ENCODE measurements at places on chromosomes 7 and 10. TPM values are rescaled to one million over a fixed set of nuclear protein-coding genes. Genes with fewer than 3 reads are reported as not detected.

GRCh38 chr10:108905821-108906220 is 1017.5 kb downstream of the XPNPEP1 start:
- DNase-seq = no peak

DNA sequence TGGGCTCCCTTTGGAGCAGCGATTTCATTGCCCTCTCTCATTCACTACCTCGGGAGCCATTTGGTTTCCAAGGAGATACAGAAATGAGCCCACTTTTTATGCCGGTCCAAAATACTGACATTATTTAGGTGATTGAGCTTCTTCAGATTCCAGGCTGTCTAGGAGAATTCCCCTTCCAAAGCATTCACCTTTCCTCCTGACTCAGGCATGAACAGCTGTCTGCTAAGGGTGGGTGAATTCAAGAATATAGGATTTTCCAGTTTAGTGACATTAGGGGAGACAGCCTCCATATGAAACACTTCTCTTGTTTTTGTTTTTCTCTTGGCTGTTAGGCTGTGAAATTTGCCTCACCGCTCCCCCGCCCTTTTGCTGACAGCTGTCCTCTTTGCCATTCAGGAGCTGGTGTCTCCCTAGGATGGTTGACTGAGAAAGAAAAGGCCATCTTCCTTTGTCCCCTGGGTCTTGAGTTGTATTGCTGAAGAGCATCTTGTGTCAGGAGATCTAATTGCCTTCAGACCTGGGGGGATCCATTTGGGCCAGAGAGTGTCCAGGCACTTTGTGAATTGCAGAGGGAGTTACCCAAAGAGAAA is 56.7 kb downstream of the LRRC4 start:
- no peak for DNase-seq

NKX2-3 gene
- total RNA-seq = not detected

DNA sequence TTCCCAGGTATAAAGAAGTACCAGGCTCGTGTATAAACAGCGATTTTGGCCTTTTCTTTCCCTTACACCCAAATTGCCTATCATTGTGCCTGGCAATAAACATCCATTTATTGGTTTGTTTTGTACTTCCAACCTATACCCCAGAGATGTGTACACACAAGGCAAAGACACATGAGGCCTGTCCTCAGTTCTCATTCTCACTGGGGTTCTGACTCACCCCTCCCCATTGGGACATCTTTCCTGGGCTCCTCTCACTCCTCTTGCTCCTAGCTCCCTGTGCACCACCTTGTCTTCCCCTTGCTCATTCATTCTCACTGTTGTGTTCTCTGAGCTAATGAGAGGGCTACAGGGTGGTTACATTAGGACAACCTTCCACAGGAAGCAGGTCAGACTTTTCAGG is 240.7 kb downstream of the ANK3 start:
- no peak for DNase-seq

DNA sequence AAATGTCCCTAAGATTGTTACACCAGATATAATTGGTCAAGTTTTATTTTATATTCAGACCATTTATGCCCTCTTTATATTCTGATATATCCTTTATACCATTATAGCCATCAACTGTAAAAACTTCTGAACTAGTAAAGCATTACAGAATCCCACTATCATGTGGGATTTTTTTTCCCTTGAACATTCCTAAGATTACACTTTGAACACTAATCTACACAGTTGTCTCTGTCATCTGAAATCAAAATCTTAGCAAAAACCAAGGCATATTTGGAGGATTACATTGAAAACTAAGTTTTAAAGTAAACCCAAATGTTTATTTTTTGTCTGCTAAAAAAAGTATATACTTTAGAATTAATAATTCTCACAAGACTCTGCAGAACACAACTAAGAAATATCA is 116.2 kb upstream of the GPR22 start:
- DNase-seq = no peak

- no peak for DNase-seq
These were observed 2.1 kb upstream of the H2AZ2 start for GRCh38 chr7:44849885-44850544.

Data from psoas muscle (tissue), 8 donors.